ENCODE measurements at places on chromosomes 13 and 19.

DNA sequence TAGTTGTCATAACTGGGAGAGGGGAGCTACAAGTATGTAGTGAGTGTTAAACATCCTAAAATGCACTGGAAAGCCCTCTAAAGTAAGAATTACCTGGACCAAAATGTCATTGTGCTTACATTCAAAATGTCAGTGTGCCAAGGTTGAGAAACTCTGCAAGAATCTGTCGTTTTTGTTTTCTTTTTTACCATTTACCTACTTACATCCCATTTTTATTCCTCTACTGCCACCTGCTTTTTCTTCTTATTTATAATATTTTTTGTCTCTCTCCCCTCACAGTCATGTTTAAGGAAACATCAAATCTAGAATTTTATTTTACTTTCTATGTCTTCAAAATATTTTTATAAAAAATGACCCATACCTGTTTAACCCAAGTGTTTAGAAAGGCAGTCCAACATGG, 226.4 kb downstream of the PCDH17 start:
- no peak for DNase-seq

- no peak for DNase-seq
Measured at GRCh38 chr19:49020931-49021895, 2.9 kb downstream of the CGB3 start.

GRCh38 chr13:111476197-111476596, 155.8 kb downstream of the TEX29 start:
- DNase-seq: no peak

GRCh38 chr19:31418055-31418454, 68.8 kb upstream of the TSHZ3 start:
- DNase-seq: no peak

- no peak for DNase-seq
Measured at GRCh38 chr19:28934631-28935030, 278.3 kb downstream of the UQCRFS1 start.
